ENCODE measurements at places on chromosomes 6 and 20.
A peak's percentile ranks its signal among the peaks of the same experiment; 100 is the strongest.

DNA sequence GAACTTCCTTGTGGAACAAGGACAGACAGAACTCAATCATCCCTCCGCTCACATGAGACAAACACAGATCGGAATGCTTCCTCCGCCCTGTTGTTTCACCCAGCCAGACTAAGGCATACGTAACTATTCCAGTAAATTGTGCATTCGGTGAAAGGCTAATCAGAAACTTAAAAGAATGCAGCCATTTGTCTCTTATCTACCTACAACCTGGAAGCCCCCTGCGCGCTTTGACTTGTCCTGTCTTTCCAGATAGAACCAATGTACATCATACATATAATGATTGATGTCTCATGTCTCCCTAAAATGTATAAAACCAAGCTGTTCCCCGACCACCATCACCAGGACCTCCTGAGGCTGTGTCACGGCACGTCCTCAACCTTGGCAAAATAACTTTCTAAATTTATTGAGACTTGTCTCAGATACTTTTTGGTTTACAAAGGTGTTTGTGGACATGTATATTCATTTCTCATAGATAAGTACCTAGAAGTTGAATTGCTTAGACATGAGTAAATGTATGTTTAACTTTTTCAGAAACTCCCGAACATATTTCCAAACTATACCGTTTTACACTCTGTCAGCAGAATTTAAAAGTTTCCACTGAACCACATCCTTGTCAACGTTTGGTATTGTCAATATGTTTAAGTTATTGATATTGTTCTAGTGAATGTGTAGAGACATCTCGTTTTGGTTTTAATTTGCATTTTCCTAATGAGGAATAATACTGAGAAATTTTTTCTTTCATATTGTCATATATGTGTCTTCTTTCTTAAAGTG is 197.6 kb upstream of the THBS2 start:
- DNase-seq, result peak; percentile 25

- no peak for DNase-seq
Observed at GRCh38 chr20:9388813-9389161, 125.6 kb upstream of the LAMP5 start.

DNA sequence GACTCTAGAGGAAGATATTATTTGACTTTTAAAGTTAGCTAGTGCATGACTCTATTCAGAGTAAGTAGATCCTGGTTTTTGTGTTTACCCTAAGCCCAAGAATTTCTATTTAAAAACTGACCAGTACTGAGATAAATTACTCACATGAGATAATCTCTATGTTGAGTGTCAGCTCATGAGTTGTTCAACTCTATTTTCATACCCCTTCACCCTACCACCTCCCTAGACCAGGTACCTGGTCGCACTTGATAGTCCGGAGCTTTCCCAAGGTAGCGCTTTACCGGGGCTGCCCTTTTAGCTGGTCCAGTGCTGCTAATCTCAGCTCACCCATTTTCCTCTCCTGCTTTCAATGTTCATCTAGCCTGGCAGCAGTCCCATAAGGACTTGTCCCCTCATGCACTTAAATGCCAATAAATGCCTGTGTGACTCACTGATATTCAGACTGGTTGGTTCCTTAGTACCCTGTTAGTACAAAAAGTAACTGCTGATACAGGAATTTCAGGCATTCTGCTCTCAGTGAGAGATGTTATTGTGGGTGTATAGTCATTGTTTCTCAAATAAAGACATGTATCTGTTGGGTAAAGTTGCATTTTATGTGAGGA is 503.9 kb downstream of the ADGRB3 start:
- DNase-seq, result no peak

GRCh38 chr20:52975803-52976531 is 3.8 kb downstream of the TSHZ2 start:
- no peak for DNase-seq

GRCh38 chr6:139612135-139612465 is 237.7 kb upstream of the CITED2 start:
- DNase-seq, result no peak

DNA sequence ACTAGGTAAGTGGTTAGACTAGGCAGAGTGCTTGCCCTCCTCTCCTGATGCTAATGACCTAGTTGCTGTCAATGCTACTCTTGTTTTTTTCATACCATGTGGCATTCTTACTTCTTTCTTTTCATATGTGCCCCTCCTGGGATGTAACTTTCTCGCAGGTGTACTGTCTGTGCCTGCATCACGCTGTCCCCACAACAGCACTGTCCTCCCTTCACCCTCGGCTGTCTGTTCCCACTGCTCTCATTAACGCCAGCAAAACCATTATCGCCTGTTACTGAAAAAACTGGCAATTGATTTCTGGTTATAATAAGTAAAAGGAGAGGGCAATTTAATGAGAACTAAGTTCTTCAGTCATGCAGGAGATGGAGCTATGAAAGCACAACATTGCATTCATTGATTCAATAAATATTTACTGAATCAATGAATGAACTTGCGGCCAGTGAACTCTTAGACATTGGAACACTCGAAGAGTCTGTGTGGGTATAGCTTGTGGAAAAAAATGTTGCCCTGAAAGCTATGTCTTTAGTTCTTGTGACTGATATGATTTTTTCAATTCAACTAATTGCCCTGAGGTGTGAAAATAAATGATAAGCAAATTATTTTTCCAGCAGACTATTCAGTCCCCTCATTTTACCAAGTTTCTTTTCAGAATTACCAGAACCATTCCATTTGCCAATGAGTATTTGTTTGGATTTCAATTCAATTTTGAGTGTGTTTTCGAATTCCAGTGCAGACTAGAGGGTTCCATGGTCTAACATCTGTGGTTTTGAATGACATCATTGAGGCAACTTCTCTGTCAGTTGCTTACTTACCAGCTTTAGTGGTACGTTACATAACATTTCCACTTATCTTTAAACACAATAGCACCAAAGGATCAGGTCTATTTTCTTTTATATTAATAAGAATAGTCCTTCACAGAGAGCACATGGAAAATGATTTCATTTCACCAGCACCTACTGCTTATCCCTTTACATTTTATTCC is 2.1 kb downstream of the SLC17A4 start:
- DNase-seq, result no peak

GRCh38 chr6:35454391-35455110 is 2.4 kb downstream of the FANCE start:
- peak; percentile 41 for DNase-seq

DNA sequence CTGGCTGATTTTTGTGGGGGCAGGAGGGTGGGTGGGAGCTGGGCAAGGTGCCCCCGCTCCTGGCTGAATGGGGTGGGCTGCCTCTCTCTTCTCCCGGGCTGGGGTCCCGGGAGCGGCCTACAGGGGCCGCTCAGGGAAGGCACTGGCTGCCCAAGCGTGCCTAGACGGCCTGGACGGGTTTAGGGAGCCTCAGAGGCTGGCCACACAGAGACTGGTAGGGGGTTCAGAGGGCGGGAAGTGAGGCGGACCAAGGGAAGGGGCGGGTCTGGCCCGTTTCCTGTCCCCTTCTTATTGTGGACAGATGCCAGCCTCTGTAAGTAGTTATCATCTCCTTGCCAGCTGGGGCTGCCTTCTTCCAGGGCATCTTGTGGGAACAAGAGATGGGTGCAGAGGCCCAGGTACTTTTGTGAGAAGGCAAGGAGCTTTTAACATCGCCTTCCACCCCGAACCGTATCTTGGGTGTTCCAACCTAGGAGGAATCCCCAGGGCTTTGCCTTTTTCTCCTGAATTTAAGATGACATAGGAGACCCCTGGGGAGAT is 437 bp downstream of the CD40 start:
- DNase-seq, result no peak

- DNase-seq, result peak; percentile 18
Observed at GRCh38 chr6:57305107-57305506, 12.3 kb upstream of the PRIM2 start.

DNA sequence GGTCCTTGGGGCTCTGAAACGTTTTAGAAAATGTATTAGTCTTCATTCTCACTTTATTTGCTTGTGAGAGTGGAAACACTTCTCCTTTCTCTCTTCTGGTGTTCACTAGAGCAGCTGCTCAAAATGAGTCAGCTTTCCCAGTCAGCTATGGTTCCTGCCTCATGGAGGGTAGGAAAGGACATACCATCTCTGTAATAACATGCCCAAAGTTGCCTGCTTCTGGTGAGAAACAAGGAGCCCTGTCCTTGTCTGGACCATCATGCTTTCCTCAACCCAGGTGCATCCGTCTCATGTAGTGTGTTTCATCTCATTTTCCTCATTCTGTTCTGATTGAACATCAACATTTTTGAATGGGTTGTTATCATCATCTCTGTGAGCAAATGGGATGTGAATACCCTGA is 17.1 kb upstream of the TINAG start:
- peak; percentile 21 for DNase-seq

DNA sequence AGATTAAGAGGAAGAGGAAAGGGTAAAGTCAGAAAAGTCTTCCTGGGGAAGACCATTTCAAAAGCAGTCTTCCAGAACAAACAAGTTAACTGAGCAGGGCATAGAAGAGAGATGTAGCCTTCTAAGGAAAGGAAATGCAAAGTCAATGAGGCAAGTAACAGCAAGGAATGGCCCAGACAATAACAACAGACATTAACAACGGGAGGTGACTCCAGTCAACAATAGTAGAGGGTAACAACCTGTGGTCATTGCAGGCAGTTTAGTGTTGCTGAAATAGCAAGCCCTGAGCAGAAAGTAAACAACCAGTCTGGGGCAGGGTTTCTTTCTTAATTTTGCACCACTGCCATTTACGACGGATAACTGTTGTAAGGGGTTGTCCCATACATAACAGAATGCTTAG is 2.1 kb downstream of the MDN1 start:
- DNase-seq, result no peak

DNA sequence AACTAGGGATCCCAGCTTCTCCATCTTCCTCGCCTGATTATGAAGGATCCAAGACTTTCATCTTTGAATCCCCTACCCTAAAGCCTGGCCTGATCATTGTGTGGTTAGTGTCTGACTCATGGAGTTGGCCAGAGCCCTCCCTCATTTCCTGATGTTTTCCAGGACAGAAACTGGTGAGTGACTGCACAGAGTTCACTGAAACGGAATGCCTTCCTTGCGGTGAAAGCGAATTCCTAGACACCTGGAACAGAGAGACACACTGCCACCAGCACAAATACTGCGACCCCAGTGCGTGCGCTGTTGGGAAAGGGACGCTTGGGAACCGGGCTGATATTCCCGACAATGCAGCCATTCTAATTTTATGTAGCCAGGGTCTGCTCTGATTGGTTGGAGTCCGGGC is 4.0 kb downstream of the CD40 start:
- peak; percentile 33 for DNase-seq

- DNase-seq, result no peak
Observed at GRCh38 chr20:17883592-17884306, 84.8 kb downstream of the SNX5 start.

GRCh38 chr6:137851669-137852068 is 15.4 kb upstream of the TNFAIP3 start:
- no peak for DNase-seq

DNA sequence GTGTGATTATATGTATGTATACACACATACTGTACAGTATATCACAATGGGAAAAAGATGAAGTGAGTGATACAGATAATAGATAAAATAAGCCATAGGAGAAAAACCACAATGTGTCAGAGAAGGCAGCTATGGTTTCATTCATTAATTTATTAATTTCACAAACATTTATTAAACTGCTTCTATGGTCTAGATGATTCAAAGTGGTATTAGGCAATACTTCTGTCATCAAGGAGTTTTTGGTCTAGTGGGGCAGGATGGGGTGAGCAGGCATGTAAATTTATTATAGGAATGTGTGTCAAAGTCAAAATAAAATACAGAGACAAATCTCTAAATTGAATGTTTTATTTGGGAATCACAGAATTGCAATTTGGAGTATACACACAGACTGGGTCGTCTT is 65.2 kb upstream of the ANKEF1 start:
- no peak for DNase-seq

- DNase-seq, result peak; percentile 39
Observed at GRCh38 chr6:105319331-105319730, 83.6 kb downstream of the PREP start.

GRCh38 chr6:130781557-130781956 is 45.6 kb upstream of the SMLR1 start:
- no peak for DNase-seq

DNA sequence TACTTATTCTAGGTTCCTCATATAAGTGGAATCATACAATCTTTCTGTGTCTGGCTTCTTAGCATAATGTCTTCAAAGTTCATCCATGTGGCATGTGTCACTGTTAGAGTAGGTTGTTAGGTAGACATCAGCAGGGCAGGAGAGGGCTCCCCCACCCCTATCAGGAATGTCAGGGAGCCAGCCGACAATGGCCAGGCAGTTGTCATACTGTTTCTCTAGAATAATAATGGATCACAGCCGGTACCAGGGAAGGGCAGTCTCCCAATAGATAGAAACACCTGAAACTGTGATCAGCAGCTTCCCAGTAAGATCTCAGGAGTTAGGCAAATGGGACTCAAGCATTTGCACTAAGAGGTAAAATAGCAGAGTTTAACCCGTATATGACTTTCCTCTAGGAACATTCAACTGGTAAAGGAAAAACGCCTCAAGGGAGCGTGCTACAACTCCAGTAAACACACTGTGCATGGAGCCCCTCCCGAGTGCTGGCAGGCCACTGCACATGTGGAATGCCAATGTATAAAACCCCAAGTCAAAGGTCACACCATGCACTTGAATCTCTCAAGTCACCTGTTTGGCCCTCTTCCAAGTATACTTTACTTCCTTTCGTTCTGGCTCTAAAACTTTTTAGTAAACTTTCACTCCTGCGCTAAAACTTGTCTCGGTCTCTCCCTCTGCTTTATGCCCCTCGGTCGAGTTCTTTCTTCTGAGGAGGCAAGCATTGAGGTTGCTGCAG is 29.8 kb upstream of the SIRT5 start:
- no peak for DNase-seq

- DNase-seq, result no peak
Observed at GRCh38 chr6:24918641-24919055, 17.1 kb downstream of the RIPOR2 start.

DNA sequence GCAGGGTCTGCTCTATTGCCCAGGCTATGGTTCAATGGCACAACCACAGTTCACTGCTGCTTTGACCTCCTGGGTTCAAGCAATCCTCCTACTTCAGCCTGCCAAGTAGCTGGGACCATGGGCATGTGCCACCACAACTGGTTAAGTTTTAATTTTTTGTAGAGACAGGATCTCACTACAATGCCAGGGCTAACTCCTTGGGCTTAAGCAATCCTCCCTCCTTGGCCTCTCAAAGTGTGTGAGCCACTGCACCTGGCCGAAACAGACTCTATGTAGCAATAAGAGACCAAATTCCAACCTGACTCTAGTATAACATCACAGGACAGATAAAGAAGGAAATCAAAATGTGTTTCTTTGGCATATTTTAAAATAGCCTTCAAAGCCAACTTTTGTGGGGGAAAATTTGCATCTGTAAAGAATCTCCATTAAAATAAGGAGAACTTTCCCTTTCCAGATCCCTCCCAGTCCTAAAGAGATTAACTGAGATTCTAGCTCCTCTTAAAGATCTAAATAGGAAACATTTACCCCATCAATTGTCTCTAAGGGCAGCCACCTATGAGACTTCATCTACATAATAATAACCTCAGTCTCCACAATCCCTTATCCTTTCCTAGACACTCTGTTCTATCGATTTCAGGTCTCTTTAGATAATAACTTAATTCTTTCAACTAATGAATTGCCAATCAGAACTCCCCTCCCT is 94.7 kb upstream of the PLCB4 start:
- DNase-seq, result no peak

- no peak for DNase-seq
Observed at GRCh38 chr6:5034328-5034727, 30.5 kb upstream of the RPP40 start.

GRCh38 chr6:157452096-157452495 is 71.1 kb downstream of the ZDHHC14 start:
- DNase-seq, result no peak
